ENCODE measurements at places on chromosomes 1 and 21.

DNA sequence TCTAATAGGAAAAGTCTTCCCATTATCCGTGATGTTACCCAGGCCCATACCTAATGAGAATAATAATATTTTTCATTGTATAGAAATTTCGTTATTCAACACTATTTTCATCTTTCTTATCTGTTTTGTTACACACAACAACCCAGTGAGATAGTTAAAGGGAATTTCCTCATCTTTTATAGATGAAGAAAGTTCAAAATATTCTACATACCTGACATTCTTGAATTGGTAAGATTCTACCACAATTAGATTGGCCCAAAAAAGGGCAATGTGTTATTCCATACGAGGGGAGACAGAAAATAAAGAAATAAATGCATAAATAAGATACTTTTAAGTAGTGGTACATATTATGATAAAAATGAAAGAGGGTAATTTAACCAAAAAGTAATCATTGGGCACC is 405.5 kb upstream of the ADAMTS5 start:
- DNase-seq = no peak

- DNase-seq = peak; percentile 92
These were observed 110.9 kb downstream of the RGL1 start for GRCh38 chr1:183915625-183916510.

DNA sequence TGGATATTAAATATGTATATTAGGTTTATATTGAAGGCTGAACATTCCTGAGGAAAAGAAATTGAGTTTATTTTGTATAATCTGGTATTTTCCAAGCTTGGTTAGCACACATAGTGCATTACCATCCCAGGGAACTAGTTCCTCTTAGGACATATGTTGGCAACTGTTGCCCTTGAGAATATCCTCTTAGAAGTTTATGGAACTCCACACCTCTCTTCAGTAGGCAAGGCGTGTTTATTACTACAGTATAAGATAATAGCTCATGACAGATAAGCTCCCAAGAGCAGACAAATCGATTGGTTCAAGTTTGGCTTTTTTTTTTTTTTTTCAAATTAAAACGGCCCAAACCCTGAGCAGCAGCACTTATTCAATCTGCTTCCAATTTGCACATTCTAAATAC is 59.8 kb upstream of the SIPA1L2 start:
- DNase-seq = no peak

DNA sequence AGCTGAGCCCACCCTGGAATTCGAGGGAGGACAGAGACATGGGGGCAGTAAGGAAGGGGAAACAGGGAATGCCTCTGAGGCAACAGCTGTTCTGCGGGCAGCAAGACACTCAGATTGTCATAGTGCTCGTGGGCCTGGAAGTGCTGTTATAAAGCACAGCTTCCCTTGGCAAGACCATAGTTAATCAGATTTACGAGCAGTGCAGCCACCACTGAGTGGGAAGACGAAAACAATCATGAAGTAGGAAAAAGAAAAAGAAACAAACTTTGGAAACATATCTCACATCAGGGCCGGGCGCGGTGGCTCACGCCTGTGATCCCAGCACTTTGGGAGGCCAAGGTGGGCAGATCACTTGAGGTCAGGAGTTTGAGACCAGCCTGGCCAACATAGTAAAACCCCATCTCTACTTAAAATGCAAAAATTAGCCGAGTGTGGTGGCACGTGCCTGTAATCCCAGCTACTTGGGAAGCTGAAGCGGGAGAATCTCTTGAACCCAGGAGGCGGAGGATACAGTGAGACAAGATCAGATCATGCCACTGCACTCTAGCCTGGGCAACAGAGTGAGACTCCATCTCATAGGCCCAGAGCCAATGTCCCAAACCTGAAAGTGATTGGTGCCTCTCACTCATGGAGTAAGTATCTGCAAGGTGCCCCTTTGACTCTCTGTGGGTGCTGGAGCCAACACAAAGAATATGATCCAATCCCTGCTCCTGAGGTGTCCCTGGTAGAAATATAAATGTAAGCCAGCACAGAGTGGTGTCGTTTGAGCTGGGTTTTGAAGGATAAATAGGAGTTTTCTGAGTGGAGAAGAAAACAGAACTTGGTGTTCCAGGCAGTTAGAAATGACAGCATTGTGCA is 55.6 kb upstream of the GPR153 start:
- no peak for DNase-seq

DNA sequence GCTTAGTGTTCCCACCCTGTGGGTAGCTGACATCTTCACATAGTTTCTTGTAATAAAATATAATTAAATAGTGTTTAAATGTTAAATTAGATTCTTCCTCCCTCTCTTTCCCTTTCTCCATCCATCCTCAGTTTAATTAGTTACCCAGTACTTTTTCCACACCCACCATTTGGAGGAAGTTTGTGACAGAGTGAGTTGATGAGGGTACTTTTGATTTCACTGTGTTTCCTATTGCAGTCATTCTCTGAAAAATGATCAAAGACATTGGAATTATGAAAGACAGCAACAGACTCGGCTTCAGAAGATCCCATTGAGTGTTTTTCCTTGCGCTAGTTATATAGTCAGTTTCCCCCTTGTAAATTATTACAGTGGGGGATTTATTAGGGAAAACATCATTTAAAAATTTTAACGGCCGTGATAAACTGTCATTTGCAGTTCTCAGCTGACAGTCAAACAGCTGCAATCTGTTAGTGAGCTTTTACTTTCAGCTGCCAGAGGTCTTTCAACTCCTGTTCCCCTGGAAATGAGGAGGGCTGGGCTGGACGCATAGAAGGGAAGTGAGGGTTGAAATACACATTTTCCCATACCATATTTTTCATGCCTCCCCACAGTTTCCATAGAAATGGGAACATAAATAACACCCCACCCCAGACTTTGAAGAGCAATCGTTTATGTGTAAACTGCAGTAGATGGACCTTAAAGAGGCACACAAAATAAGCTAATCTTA is 61.3 kb upstream of the CACYBP start:
- DNase-seq = no peak

DNA sequence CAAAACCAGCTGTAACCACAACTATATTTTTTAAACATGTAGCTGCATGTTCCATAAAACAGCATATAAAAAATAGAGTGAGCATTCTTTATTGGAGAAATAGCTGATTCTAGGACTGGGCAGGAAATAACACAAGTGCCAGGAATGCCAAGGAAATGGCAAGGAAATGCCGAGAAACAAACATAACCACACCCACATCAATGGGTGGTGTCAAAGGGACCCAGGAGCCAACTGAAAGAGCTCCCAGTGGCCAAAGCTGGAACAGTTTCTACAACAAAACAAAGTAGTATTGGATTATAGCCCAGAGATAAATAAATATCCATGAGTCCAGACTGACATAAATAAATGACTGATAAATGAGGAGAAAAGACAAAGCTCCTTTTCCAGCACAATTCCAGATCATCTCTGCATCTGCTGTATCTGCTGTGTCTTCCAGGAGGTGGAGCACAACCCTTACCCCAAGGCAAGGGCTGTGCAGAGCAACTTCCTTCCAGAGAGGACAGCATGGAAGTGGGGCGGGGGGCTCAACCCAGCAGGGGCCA is 28.1 kb downstream of the ADARB1 start:
- no peak for DNase-seq

GRCh38 chr1:64624808-64625207 is 120.1 kb upstream of the RAVER2 start:
- DNase-seq = no peak

DNA sequence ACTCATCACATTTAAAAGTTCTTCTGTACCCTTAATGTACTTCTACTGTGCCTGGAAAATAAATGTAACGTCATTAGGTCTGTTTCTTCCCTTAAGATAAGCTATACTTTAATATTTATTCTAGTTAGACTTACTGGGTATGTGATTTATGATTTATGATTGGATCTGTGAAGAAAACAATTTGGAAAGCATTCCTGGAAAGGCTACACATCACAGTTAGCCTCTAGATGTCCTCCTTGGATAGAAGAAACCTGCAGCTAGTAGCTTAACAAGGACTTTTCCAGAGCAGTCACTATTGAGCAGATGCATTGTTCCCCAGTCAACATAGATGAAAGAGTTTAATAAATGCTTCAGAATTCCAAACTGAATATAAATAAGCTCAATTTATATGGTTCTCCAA is 22.2 kb upstream of the ABL2 start:
- DNase-seq = peak; percentile 19

DNA sequence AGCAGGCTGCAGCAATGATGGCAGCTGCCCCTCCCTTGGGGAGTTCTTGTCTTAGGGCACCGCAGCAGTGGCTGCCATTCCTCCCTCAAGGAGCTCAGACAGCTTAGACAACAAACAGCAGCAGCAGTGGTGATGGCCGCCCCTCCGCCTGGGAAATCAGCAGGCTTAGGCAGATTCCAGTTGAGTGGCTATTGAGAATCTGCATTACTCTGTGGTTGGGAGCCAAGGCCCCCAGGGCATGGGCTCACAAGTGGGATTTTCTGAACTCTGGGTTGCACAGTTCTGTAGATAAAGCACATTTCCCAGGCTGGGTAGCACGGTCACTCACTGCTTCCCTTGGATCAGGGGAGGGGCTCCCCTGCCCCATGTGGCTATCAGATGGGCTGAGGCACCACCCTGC is 1280.7 kb upstream of the TMPRSS15 start:
- DNase-seq = no peak

DNA sequence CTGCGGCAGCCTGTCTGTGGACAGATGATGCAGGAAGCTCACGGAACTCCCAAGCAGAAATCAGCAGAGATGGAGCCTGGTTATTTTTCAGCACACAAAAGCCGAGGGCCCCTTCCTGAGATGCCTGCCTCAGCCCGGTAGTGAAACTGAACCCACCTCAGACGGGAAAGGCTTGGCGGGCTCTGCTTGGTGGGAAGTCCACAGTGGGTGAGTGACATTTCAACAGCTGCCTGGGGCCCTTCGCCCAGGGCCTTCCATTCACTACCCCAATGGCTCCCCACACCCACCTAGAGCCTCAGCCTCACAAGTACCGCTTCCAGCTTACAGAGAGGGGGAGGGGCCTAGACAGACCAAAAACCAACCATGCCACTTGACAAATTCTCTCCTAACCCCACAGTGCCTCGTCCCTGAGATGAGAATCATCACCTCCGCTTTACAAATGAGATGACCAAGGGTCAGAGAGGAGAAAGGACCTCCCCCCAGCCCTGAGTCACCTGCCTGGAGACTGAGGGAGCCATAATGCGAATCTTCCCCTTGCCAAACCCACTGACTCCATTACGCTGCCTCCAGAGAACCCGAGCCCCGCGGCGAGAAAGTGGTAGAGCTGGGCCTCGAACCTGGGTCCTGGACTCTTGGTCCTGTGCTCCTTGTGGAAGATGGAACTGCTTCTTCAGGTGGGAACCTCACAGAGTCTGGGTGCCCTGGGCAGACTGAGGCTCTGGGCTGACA is 3.4 kb upstream of the ECE1 start:
- peak; percentile 60 for DNase-seq

DNA sequence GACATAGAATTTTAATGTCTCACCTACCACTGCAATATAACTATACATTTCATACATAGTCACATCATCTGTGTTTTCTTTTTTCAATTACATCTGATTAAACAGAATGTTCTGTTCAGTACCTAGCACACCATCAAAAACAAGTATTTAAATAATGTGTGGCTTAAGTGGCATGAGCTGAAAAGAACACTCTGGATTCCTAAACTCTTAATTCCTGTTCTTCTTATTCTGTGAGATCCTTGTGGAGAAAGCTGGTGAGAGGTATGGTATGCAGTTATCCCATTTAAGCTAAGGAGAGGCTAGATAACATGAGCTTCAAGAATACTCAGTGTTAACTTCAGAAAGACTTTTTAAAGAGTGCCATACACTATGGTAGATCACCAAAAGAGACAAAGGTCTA is 5.5 kb downstream of the TP53BP2 start:
- no peak for DNase-seq

GRCh38 chr1:8516793-8517556 is 199.1 kb downstream of the SLC45A1 start:
- DNase-seq = no peak

DNA sequence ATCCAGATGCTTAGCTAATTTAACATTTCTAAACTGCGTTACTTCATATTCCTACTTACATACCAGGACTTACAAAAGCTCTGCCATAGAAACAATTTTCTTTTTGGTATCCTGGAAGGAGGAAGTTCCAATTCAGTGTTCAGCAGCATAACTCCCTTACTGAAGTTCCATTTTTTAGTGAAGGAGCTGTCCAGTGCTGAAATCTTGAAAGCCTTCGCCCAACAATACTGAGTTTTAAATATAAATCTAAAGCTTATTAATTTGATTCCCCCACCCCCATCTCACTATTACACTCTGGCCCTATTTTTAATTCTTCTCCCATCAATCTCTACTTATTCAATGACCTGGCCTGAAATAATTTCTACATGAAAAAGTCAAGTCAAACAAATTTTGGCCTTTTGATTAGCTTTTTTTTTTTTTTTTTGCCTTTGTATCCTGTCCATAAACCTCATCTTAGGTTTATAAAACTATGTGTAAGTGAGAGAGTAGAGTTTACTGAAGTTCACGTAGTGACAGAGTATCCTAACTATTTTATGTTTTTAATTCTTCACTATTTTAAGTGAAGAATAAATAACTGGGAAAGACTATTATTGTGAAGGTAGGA is 323.0 kb upstream of the PLD5 start:
- DNase-seq = no peak

DNA sequence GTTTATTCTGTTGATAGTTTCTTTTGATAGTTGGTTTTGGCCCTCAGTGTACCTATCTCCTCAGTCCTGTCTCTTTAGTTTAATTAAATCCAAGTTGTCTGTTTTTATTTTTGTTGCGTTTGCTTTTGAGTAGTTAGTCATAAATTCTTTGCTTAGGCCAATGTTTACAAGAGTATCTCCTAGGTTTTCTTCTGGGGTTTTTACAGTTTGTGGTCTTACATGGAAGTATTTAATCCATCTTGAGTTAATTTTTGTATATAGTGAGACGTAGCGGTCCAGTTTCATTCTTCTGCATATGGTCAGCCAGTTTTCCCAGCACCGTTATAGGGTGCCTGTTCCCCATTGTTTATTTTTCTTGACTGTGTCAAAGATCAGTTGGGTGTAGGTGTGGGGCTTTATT is 139.4 kb downstream of the POU2F1 start:
- no peak for DNase-seq

- peak; percentile 24 for DNase-seq
These were observed 18.7 kb downstream of the SLC9A1 start for GRCh38 chr1:27136236-27136551.

DNA sequence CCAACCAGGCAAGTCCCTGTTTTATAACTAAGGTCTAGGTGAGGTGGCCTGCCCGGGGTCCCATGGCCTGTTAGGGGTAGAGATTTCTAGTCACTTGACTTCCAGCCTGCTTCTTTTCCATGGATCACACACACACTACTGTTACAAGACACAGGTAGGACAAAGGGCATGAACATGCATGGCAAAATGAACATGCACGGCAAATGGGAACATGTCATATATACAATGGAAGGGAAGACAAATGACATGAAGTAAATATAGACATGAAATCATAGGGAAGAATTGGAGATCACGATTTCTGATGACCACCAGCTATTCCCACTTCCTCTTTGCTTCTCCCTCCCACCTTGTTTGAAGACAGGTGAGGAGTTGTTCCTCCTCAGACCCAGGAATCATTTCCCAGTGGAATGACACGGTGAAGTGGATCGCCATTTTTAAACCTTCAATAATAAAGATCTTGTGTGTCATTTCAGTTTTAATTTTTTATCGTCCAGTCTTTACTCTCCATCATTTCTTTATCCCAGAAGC is 47.6 kb upstream of the ATF3 start:
- DNase-seq = no peak

All from CD4-positive, alpha-beta T cell treated with Interleukin-15 for 4 hours (primary cell).